GM23248 (cell line): ENCODE measurements at places on chromosomes 2 and 18. TPM values are rescaled to one million over a fixed set of nuclear protein-coding genes. Genes with fewer than 3 reads are reported as not detected.

The MPP4 gene
- total RNA-seq, result 3.8 and 5.3 TPM in 2 replicates

The SCTR gene
- total RNA-seq, result not detected in 2 replicates

DNA sequence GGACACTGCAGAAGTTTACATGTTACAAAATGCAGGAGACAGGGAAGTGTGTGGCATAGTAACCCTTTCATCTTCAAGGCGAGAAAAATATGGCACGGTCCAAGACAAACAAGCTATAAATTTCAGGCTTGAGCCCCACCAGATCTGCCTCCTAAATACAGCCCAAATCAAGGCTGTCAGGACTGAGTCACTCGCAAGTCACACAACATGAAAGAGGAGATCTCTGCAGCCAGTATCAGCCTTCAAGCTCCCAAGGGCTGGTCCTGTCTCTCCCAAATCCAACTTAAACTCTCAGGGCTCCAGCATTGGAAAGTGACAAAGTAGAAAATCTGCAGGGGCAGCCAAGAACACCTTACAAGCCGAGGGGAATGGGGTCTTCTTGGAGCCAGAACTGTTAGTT is 106.3 kb upstream of the GATA6 start:
- no peak overlapping the region for H3K27ac ChIP-seq
- H3K27me3 ChIP-seq, result peaks cover 19% of the 10 kb centered on the region; the same call in 1 of the 2 replicates
- no peaks in the 10 kb centered on the region for H3K36me3 ChIP-seq

The SERPINB12 gene
- total RNA-seq, result not detected in 2 replicates

The CENPA gene
- total RNA-seq, result 5.7 and 8.1 TPM in 2 replicates

- no peaks in the 10 kb centered on the region for H3K27me3 ChIP-seq
- no peaks in the 10 kb centered on the region for H3K4me1 ChIP-seq
- H3K36me3 ChIP-seq, result no peaks in the 10 kb centered on the region
- DNase-seq, result no peak
- no peak overlapping the region for H3K27ac ChIP-seq
Measured at GRCh38 chr18:72458271-72458670, 85.9 kb downstream of the CBLN2 start.

GRCh38 chr18:23519734-23520133 is 16.4 kb downstream of the RMC1 start:
- H3K36me3 ChIP-seq, result peaks cover 51% of the 10 kb centered on the region
- no peak overlapping the region for H3K4me3 ChIP-seq
- H3K27me3 ChIP-seq, result no peaks in the 10 kb centered on the region
- no peak for DNase-seq

The CPS1 gene
- 2.0 and 4.9 TPM in 2 replicates for total RNA-seq
